Hematopoietic multipotent progenitor cell (in vitro differentiated cells): ENCODE measurements at places on chromosomes 7 and 10.
A peak's percentile ranks its signal among the peaks of the same experiment; 100 is the strongest.

- no peak for DNase-seq
Measured at GRCh38 chr10:52099026-52099600, 215.0 kb upstream of the DKK1 start.

DNA sequence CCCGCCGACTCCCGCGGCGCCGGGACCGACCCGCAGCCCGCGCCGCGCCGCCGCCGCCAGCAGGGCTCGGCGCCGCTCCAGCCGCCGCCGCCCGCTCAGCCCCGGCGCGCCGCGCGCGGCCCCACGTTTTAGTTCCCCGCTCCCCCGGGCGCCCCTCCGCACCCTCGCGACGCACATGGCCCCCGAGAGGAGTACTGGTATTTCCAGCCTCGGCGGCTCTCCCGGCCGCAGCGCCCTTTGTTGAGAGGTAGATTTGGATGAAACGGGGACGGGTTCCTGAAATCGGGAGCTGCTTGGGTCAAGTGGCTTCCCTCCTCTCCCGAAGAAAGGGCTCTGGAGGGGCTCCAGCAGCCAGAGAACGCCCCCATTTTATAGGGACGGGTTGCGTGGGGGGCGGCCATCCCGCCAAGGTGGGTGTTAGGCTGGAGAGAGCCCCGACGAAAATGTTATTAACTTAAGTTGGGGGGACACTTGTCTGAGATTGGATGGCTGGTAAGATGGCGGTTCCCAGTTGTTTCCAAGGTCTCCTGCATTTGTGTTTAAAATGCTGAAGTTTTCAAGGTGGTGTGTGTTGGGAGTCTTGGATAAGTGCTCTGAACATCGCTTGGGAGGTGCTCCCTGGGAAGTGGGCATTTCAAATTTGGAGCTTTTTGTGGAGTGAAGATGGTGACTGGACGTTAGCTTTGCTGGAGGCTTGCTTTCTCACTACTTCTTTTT lies 1.2 kb downstream of the BMI1 start:
- no peak for DNase-seq

DNA sequence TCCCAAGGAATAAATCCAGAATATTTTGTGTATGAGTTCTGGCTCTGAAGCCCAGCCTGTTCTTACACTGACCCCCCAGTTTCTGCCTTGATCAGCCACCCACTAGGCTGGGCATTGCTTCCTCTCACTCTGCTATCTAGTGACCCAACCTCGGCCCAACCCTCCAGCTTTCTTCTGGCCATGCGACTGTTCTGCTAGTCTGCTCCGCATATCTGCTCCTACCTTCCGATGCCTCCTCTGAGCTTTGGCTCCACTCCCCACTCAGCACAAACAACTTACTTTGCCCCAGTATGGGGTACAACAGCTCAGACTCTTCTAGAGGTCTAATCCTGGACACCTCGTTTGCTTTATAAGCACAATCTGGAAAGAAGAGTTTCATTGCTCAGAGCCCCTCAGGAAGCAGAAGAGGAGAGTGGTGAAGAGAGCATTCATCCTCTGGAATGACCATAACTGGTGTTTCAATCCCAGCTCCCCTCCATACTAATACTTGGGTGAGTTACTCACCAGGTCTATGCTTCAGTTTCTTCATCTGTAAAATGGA lies 99.6 kb downstream of the NPSR1 start:
- DNase-seq = no peak

- DNase-seq = no peak
Measured at GRCh38 chr7:30247541-30248401, 36.6 kb upstream of the ZNRF2 start.

DNA sequence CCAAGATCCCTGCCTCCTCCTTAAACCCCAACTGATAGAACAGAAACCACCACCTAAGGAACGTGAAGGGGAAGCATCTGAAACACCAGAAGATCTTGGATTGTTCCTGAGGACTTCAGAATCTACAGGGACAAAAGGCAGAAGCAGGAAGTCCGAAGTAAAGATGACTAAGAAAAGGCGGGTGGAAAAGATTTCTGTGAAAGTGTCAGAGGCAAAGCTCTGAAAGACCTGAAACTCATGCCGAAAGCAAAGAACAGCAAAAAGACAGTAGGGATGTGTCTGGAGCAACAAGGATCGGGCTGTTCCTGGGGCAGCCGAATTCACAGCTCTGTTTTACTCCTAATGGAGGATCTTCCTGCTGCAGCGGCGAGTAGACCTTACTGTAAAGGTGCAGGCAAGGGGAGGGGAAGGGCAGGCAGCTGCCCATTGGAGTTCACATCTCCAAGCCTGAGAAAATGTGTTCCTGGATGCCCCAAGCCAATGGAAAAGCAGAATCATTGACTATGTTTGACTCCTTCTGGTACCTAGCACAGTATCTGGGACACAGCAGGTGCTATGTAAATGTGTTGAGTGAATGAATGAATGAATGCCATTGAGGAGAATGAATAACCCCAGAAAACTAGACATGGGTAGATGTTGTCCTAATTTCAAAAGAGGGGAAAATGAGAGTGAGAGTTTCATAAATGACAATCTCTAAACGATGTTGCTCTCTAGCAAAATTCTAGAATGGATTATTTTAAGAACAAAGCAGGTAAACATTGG lies 40.4 kb downstream of the PDIA4 start:
- no peak for DNase-seq

GRCh38 chr10:78859769-78860168 lies 209.0 kb upstream of the ZMIZ1 start:
- DNase-seq = no peak

GRCh38 chr7:18558503-18558902 lies 63.0 kb downstream of the HDAC9 start:
- no peak for DNase-seq

DNA sequence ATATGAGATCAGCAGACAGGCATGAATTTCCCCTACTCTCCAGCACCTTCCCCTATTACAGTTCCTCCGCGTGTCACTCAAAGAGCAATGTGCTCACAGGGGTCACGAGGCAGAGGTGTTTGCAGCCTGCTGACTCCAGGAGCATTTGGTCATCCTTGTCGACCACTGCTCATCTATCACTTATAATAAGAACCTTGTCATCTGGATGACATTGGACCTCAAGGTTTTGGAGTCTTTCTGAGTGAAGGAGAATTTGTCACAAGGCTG lies 32.9 kb upstream of the PLPP4 start:
- no peak for DNase-seq

DNA sequence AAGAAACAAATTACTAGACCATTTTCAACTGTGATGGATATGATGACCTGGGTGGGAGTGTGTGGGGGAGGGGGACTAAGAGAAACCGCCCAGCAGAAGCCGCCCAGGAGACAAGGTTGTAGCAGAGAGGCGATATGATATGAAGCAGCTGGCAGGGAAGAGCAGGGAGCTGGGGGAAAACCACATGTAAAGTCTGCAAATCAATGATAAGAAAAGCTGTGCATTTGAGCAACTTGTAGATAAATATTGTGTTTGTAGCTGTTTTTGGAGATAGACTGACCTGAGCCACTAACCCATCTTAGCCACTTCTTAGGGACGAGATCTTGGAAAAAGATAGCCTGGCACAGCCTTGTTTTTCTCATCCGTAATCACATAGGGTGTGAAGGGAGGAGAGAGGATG lies 252.6 kb downstream of the SEC23IP start:
- peak; percentile 45 for DNase-seq

- DNase-seq = no peak
Measured at GRCh38 chr7:1043552-1044188, 676 bp upstream of the GPR146 start.

DNA sequence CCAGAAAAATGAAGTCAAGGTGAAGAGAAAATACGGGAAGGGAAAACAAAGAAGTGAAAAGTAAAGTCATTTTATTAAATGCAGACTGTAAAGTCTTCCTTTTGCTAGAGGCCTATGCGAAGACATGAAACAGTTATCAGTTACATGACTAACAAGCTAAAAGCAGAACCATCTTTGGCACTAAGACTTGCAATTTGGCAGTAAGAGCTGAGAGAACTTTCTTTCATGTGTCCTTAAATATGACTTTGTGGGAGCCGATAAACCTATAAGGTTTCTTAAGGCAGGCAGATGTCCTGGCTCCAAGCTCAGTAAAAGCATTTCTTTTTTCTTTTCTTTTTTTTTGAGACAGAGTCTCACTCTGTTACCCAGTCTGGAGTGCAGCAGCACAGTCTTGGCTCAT lies 10.4 kb downstream of the ANLN start:
- DNase-seq = no peak

DNA sequence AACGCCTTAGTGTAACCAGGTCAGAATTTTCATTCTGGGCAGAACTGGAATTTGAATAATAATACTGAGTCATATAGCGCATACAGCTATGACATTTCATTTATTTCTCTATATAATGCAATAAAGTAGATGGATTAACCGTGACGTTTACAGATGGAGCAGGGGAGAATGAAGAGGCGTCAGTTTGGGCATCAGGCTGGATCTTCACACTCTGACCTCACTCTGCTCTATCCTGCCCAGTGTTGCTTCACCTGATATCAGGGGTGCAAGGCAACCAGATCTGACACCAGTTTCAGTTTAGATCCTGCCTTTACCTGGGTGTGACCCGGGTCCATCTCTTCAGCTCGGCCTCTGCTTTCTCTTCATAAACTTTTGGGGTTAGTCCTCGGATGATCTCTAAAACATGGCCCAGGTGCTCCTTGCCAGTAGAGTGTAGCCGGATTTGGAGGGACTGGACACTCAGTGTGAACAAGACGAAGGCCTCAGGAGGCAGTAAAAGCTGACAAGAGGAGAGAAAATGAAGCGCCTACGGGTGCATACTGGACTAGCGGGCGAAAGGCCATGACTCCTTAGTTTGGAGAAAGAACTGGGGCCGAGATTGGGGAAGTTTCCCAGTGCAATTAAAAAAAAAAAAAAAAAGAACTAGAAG lies 1.4 kb upstream of the ZYX start:
- no peak for DNase-seq

GRCh38 chr10:21401196-21401595 lies 124.3 kb downstream of the SKIDA1 start:
- no peak for DNase-seq

DNA sequence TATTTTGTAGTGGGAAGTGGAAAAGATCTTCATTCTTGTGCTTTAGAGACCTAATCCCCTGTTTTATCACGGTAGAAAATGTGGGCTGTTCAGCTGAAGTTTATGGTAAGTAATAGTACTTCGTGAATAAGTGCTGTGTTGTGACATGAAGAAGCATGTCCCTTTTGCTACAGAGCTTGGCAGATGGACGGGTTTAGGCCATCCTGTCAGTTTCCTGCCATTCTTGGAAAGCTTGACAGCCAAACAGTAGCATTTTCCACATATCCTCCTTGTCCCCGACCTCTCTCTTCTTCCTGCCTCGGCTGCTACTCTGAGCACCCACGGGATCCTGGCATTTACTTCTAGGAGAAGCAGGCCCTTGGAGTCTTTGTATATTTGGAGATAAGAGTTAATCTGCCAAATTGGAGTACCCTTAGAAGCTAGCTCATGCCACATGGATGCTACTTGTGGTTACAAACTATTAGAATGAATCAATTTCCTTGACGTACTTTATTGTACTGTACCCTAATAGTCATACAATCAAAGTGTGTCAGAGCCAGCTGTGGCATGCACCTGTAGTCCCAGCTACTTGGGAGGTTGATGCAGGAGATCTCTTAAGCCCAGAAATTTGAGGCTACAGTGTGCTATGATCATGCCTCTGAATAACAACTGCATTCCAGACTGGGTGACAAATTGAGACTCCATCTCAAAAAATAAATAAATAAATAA lies 39.2 kb downstream of the PNLIPRP3 start:
- DNase-seq = no peak

DNA sequence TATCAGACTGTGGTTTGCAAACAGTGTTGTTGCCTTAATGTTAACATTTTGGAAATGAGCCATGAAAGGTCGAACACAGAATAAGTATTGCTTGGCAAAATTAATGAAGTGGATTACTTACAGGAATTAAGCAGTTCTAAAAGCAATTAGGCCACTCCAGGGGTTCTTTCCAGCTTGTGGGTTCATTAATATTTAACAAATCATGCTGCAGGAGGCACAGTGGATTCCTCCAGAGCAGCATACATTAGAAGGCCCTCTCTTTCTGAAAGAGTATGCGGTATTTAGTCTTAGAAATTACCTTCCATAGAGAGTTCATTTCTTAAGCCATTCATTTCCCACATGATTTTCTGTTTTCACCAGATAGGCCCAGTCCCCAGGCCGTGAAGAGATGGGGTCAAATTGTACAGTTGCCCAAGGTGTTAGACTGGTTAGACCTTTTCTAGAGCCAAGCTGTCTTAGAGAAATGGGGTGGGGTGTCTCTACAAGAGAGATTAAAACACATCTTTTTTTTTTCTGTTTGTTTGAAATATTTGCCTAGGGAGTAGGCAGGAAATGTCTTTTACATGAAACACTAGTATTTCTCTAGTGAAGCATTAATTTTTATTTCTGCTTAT lies 40.0 kb upstream of the AGR3 start:
- no peak for DNase-seq

DNA sequence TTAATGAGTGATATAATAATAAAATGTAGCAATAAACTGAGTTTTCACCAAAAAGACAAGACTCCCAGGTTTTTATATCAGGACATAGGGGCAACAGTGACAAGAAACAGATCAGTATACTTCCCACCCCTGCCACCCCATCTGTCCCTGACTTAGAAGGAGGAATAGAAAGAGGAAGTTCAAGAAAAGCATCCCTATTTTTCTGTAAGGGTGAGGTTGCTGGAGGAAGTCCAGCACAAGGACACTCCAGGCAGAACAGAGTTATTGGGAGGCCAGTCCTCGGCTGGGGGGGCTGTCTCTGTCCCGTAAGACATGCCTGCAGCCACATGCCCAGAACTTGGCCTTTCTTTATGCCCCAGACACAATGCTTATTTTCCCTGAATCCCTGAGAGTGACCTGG lies 16.5 kb upstream of the TLX1 start:
- DNase-seq = no peak

GRCh38 chr7:127792528-127793342 lies 140.7 kb downstream of the SND1 start:
- peak; percentile 39 for DNase-seq

- DNase-seq = no peak
Measured at GRCh38 chr7:81492910-81493309, 276.9 kb downstream of the HGF start.

DNA sequence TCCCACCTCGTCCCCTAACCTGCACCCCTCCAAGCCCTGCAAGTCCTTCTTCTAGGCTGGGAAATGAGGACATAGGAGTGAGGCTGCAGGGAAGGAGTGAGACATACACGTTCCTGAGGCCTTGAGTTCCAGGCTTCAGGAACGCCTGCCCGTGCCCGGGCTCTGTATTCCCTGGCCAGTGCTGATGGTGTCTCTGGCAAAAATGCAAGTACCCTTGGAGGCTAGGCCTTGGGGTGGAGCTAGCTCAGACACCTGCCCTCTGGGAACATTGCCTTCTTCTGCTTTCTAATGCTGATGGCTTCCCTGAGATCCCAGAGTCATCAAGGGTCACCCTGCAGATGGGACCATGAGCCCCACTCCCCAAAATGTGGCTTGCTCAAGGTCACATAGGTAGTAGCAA lies 76.0 kb downstream of the GRK5 start:
- DNase-seq = no peak

GRCh38 chr7:120370954-120371353 lies 98.0 kb downstream of the KCND2 start:
- DNase-seq = no peak

- DNase-seq = no peak
Measured at GRCh38 chr7:70052691-70053090, 454.4 kb downstream of the AUTS2 start.
